ENCODE measurements at places on chromosomes 5 and 9. TPM values are rescaled to one million over a fixed set of nuclear protein-coding genes. Genes with fewer than 3 reads are reported as not detected.
A peak's percentile ranks its signal among the peaks of the same experiment; 100 is the strongest.

The GABBR2 gene
- total RNA-seq: 0.55 TPM

The LCN9 gene
- 1.7 TPM for total RNA-seq

- H3K4me3 ChIP-seq: peak overlapping the region; percentile 75
- H3K36me3 ChIP-seq: peaks cover 3% of the 10 kb centered on the region
- DNase-seq: peak; percentile 64
- H3K27me3 ChIP-seq: no peaks in the 10 kb centered on the region
- peak overlapping the region; percentile 85 for H3K27ac ChIP-seq
- H3K4me1 ChIP-seq: peaks cover 35% of the 10 kb centered on the region
These were observed 721 bp downstream of the PTGES start for GRCh38 chr9:129751841-129752801.

GRCh38 chr5:36536616-36537005, 69.8 kb upstream of the SLC1A3 start:
- H3K36me3 ChIP-seq: no peaks in the 10 kb centered on the region
- H3K4me3 ChIP-seq: no peak overlapping the region
- peak overlapping the region; percentile 89 for H3K27ac ChIP-seq
- H3K4me1 ChIP-seq: peaks cover 35% of the 10 kb centered on the region

- H3K36me3 ChIP-seq: peaks cover 2% of the 10 kb centered on the region
- peak overlapping the region; percentile 89 for H3K4me3 ChIP-seq
- H3K4me1 ChIP-seq: peaks cover 4% of the 10 kb centered on the region
- DNase-seq: no peak
These were observed 677 bp upstream of the DYNC2I2 start for GRCh38 chr9:128657344-128657704.

- no peaks in the 10 kb centered on the region for H3K36me3 ChIP-seq
- peaks cover 6% of the 10 kb centered on the region for H3K4me1 ChIP-seq
These were observed 198.6 kb upstream of the DAB2 start for GRCh38 chr5:39623291-39623865.

DNA sequence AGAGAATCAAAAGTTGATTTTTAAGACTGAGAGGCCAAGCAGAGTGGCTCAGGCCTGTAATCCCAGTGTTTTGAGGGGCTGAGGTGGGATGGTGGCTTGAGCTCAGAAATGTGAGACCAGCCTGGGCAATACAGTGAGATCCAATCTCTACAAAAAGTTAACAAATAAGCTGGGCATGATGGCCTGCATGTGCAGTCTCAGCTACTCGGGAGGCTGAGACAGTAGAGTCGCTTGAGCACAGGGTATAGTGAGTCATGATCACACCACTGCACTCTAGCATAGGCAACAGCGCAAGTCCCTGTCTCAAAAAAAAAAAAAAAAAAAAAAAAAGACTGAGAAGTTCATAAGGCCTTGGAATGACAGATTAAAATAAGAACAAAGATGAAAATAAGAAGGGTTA, 177.2 kb downstream of the TMEM232 start:
- H3K36me3 ChIP-seq: no peaks in the 10 kb centered on the region
- no peak overlapping the region for H3K27ac ChIP-seq
- no peaks in the 10 kb centered on the region for H3K4me1 ChIP-seq
- H3K4me3 ChIP-seq: no peak overlapping the region
- DNase-seq: no peak
- H3K27me3 ChIP-seq: no peaks in the 10 kb centered on the region

DNA sequence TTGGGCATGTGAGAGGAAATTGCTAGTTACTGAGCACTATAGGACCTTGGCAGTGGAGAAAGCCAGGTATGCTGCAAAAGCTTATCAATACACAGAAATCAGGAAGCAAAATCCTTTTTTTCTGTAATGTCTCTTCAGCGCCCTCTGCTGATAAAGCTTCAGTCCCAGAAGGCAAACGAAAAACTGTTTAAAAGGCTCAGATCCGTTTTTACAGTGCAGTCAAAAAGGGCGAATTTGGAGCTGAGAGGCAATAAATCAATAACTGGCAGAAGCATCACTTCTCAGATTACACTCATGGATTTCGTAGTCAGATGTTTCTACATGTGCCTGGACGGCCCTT, 1.1 kb upstream of the MAN2A1 start:
- peaks cover 2% of the 10 kb centered on the region for H3K27me3 ChIP-seq
- H3K4me1 ChIP-seq: peaks cover 24% of the 10 kb centered on the region
- peaks cover 3% of the 10 kb centered on the region for H3K36me3 ChIP-seq
- no peak for DNase-seq
- peak overlapping the region; percentile 99 for H3K27ac ChIP-seq

GRCh38 chr9:12595400-12595799, 97.8 kb upstream of the TYRP1 start:
- no peak overlapping the region for H3K27ac ChIP-seq
- H3K4me1 ChIP-seq: no peaks in the 10 kb centered on the region
- H3K4me3 ChIP-seq: no peak overlapping the region
- no peak for DNase-seq

Data from mesothelial cell of epicardium (in vitro differentiated cells).